Stimulated activated CD4-positive, alpha-beta T cell treated with anti-CD3 and anti-CD28 coated beads, Interleukin-2, amount 100 ng/mL, for 48 hours (primary cell): ENCODE measurements at places on chromosomes 4 and X.

- peak; percentile 52 for DNase-seq
Measured at GRCh38 chr4:40856840-40857362, 107.1 kb downstream of the NSUN7 start.

DNA sequence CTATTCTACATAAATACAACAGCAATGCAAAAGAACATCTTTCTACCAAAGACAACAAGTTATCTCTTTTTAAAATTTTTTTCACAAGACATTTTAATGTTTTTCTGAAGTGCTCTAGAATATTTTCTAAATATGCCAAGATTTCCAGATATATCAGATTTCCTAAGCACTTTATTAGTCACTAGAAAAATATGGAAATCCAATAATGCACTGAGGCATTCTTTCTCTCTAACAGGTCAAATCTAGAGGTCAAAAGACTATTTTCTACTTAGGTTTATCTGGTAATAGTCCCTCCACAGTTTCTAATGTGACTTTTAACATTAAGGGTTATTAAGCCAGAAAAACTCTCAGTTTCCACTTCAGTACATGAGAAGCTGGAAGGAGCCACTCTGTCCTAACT, 1041.2 kb upstream of the INTU start:
- DNase-seq, result no peak

GRCh38 chr4:153023692-153024394, 87.7 kb downstream of the FHDC1 start:
- DNase-seq, result no peak

DNA sequence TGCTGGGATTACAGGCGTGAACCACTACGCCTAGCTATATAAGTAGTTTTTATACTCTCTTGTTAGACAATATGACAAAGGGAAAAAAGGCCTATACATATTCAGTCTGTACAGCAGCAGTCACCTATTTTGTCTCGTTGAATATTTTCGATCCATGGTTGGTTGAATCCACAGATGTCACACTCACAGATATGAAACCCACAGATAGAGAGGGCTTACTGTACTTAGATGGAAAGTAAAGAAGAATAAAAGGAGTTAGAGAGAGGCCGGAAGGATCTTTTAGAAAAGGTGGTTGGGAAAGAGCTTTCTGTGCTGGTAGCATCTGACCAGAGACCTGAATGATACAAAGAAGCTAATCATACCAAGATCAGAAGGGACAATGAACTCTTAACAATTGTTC, 38.3 kb upstream of the SPINK2 start:
- DNase-seq, result no peak

DNA sequence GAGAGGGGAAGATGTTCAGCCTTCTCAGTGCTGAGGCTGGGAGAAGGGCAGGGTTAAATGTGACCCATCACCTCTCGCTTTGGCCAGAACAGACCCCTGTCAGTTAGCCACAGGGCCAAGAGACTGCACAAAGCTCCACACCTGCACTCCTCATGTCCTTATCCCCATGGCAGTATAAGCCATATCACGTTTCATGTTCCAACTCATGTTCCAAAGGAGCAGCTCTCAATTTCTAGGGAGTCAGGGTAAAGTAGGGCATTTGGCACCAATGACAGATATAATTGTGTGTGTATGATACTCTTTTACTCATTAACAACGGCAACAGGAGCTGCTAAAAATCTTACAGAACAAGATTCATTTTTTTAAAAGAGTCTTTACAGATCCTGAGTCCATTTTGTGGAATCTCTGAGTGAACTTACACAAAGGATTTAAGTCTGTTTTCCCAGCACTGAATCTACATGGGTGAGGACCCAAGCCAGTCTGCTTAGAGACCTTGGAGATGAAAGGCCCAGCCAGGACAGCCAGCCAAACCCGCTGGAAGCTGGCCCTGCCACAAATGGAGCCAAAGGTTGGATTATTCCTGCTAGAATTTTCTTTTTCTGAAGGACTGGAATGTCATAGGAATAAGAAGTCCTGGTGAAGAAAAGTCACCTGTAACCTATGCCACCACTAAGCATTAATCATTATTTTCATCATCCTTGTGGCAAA, 129.1 kb upstream of the SMAD1 start:
- DNase-seq, result no peak

GRCh38 chr4:56668267-56668666, 12.8 kb downstream of the HOPX start:
- no peak for DNase-seq

GRCh38 chrX:10235851-10236250, 79.1 kb downstream of the CLCN4 start:
- DNase-seq, result no peak

DNA sequence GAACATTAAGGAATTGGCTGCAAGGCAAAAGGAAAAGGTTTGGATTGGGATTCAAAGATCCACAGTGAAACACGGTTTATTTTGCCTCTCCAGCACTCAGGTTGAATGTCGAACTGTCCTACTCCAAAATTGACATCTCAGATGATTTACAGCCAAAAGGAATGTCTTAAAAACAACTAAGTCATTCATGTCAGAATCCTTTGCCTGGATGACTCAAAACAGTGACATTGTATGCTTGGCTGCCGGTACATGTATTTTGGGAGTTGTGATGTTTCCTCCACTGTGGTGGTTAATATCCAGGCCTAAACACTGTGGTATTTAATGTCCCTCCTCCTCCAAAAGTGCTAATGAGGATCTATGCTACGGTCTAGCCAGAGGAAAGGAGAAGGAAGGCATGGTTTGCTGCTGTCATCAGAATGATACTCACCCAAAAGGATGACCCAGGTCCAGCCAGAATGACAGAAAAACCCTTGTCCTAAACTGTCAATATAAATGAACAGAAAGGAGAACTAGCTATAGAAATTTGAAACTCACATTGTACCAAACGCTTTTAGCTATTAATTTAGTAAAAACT, 20.9 kb downstream of the PGM2 start:
- DNase-seq, result no peak

DNA sequence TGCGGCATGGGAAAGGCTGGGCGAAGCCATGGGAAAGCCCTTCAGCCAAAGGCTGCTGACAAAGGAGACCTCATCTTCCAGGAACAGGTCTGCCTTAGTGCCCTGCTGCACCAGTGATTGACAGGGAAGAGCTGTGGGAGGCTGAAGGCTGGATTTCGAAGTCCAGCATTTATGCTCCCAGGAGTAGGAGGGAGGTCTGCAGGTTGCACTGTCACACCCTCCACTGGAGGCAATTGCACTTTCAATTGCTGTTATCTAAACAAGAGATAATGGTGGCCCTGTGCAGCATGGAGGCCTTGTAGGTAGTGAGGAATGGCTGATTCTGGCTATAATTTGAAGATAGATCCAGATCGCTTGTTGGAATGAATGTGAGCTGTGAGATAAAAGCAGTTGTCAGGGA, 43.7 kb downstream of the FAM114A1 start:
- DNase-seq, result no peak

- DNase-seq, result no peak
Measured at GRCh38 chr4:186630128-186630527, 74.8 kb upstream of the MTNR1A start.
